ENCODE measurements at places on chromosomes 11 and 22.

DNA sequence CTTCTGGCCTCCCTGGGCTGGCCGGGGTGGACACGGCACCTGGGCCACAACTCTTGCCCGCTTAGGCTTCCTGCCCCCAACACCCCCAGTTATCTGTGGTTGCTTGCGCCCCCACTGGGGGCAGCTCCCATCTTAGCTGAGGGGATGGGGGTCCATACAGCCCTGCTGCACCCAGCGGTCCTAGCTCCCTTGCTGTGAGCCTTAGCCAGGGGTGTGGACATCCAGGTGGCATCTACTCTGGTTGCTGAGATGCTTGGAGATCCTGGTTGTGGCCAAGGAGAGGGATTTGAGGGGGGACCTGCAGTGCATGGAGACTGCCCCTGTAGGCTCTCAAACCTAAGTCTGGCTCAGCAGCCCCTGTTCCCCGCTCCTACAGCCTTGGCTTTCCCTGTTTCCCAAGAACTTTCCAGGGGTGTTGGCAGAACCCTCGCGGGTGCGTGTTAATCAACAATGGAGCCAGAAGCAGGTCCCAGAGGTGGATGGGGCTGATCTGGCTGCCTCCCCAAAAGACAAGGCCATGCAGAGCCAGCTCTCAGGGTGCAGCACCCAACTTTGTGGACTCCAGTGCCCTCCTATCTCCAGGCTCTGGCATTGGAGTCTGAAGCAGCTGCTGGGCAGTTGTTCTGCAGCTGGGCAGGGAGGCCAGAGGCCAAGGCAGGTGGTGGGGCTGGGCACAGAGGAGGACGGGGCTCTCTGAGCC, 3.3 kb downstream of the KCNQ1 start:
- no peak for DNase-seq

- no peak for DNase-seq
Observed at GRCh38 chr11:128704517-128704916, 10.6 kb downstream of the FLI1 start.

DNA sequence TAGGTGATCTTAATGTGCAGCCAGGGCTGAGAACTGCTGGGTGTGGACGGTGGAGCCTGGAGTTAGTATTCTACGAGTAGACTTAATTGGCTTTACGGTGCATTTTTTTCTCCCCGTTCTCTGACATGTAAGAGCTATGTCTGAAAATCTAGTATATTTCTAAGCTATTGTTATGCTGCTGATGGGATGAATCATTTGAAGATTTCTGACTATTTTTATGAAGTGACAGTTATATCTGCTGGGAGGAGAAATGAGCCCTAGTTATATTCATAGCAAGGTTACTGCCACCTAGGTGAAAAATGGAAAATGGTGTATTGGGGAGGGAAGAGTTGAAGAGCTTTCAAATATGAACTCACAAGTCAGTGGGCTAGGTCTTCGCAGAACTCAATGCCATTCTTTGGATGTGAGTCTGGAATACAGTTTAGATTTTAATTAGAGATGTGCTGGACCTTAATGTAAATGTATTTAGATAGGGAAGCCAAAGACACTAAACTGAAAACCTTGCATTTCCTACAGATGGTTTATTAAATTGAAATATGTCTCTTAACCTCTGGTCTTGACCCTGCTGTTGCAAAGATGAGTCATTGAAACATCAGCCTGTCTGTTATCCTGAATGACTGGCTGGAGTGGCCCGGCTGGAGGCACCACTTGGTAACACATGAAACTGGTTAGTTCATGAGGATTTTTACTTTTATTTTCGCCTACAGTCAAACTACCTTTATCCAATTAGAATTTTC, 293.7 kb downstream of the DDX10 start:
- DNase-seq = peak; percentile 10

DNA sequence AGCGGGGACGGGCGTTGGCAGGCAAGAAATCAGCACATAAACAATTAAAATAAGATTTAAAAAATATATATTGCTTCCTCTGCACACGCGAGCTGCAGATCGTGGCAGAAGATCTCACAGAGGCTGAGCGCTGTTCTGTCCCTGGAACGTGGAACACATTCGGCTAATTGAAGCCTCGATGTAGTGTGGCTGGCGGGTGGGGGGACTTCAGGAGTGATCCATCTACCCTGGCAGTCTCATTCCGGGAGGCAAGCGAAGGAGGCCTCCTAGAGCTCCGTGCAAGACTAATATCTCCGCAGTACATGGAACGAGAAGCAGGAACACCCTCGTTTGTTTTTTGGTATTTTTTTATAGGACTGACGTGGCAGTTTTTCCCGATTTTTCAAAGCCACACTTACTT, 402.4 kb downstream of the MN1 start:
- DNase-seq = no peak

- no peak for DNase-seq
Observed at GRCh38 chr11:44601471-44602370, 36.3 kb downstream of the CD82 start.

DNA sequence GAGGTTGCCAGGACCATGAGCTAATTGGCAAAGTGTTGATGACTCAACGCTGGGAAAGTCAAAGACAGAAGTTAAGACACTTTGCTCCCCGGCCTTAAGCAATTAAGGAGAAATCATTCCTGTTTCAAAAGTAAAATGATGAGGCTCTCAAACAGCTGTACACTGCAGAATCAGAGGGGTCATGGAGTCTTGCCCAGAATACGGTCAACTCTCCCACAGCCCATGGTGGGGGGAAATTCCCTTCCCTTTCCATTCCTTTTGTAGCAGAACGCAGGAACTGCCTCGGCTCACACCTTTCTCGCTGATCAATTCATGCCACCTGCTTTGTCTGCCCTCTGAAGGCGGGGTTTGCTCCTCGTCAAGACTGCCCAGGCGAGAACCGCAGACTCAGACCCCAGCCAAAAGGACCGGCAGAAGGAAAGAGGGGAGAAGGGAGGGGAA, 52.8 kb downstream of the MN1 start:
- DNase-seq = no peak

DNA sequence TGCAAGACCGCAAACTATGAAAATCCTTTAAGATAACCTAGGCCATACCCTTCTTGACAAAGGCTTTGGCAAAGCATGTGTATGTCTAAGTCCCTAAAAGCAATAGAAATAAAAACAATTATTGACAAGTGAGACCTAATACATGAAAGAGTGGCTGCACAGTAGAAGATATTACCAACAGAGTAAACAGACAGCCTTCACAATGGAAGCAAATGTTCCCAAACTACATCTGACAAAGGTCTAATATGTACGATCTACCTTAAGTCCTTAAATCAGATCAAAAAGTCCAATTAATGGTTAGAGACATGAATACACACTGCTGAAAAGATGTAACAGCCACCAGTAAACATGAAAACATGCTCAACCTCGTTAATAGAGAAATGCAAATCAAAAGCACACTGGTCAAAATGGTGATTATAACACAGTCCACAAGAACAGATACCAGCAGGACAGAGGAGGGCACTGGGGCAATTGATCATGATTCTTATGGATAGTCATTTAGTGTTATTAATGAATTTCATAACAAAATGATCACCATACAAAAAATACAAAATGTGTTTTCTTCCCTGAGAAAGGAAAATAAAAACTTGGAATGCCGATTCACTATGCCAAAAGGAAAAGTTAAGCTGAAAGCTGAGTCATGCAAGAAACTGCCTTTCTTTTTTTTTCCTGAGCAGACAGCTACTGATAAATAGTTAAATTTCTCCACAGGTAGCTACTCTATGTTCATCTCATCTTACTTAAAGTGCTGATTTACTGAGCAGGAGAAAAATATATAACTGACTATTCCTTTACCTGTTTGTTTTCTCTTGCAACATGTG, 102.6 kb upstream of the VPREB1 start:
- DNase-seq = no peak

- no peak for DNase-seq
Observed at GRCh38 chr11:118671254-118671653, 8.2 kb downstream of the TREH start.
